Endothelial cell (in vitro differentiated cells): ENCODE measurements at places on chromosomes 3 and 15. TPM values are rescaled to one million over a fixed set of nuclear protein-coding genes. Genes with fewer than 3 reads are reported as not detected.

GRCh38 chr3:192901435-192901834 lies 16.2 kb downstream of the MB21D2 start:
- no peak for DNase-seq

- no peak for DNase-seq
Observed at GRCh38 chr15:59276225-59277178, 69.9 kb downstream of the LDHAL6B start.

DNA sequence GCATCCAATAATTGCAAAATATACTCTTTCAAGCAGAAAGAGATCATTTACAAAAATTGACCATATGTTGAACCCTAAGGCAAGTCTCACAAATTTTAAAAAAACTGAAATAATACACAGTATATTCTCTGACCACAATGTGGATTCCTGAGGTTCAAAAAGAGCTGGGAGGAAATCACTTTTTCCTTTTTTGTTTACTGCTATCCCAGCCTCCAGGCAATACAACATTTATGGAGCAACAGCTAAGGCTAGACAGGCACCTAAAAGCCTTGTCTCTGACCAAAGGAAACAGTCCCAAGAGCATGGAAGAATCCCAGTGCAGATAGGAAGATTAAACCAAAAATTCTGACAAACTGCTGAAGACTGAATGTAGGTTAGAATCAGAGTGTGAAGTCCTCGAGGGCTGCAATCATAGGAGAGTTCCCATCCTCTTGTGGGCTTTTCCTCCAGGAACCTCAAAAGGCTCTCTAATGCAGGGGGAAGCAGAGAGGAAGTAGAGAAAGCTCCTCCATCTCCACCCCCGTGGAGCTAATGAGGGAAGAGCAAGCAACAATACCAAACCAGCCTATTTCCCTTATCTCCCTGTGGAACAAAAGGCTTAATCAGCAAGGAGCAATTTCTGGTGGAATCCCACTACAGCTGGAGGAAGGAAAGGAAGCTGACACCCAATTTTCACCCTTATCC lies 57.0 kb downstream of the TMCC1 start:
- no peak for DNase-seq

- DNase-seq = no peak
Observed at GRCh38 chr15:73385205-73385604, 16.4 kb upstream of the HCN4 start.

DNA sequence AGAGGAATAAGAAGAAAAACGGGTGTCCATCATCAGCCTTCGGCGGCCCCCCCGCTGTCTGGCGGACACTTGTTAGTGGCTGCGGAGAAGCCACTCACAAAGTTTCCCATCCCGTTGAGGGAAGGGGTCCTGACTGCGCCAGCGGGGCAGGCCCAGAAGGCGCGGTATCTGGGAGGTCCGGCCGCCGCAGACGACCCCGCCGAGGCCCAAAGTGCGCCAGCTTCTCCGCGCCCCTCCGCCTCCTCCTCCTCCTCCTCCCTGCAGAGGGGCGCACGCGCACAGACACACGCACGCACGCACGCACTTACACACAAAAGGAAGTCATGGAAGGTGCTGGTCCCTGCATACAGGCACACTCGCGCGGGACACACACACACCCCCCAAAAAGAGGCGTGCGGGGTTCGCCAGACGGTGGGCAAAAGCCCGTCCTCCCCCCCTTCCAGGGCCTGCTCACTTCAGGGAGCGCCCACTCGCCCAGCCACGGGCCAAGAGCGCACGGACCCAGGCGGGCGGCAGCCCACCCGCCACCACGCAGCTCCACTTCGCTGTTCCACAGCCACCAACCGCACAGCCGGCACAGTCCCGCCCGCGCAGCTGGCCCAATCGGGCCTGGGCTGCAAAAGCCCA lies 18.0 kb downstream of the ZNF148 start:
- DNase-seq = peak; percentile 42

- DNase-seq = no peak
Observed at GRCh38 chr3:48477959-48478520, 25.9 kb downstream of the SHISA5 start.

DNA sequence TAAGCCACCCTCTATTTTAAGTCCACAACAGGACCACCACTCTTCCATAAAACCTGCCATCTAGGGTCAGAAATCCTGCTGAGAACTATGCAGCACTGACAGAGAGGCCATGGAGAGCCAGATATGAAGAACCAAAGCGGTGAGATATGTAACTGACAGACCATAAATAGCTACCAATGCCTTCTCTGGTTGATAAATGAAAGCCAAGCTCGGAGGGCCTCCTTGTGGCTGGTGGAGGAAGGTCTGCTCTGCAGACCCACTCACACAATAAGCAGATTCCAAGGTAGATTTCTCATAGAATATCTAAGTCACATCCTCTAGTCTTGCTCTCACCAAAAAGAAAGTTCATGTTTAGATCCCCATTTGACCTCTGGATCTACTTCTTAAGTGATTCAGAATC lies 38.9 kb downstream of the RYK start:
- DNase-seq = peak; percentile 53

DNA sequence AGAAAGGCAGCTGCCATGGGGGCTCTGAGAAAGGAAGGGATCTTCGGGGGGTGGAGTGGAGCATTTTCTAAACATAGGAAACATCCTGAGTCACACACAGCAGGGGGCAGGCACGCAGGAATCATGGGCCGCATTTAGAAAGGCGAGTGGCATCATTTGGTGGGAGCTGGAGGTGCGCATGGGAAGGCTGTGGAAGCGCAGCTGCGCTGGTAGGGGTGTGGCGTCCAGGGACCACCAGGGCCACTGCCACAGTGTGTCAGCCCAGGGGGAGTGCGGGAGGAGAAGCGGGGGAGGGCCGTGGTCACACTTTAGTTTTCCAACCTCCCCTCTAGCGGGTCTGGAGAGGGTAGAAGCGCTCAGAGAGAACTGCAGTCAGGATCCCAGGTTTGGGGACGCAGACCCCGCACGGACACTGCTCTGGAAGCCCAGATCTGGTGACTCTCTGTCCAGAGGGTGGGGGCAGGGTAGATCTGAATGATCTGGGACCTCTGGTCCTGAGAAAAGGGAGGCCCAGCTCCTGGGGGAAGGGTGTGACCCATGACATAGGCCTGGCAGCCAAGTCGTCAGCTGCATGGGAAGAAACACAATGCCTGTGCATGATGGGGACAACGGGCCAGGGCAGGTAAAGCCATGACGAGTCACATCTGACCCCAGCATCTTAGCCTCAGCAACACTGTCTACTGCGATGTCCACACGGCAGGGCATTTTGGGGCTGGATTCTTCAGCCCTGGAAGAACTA lies 88.0 kb upstream of the IQSEC1 start:
- DNase-seq = no peak

NEK10 gene
- 1.2 TPM for total RNA-seq
